ENCODE measurements at places on chromosomes 7 and 10. TPM values are rescaled to one million over a fixed set of nuclear protein-coding genes. Genes with fewer than 3 reads are reported as not detected.

DNA sequence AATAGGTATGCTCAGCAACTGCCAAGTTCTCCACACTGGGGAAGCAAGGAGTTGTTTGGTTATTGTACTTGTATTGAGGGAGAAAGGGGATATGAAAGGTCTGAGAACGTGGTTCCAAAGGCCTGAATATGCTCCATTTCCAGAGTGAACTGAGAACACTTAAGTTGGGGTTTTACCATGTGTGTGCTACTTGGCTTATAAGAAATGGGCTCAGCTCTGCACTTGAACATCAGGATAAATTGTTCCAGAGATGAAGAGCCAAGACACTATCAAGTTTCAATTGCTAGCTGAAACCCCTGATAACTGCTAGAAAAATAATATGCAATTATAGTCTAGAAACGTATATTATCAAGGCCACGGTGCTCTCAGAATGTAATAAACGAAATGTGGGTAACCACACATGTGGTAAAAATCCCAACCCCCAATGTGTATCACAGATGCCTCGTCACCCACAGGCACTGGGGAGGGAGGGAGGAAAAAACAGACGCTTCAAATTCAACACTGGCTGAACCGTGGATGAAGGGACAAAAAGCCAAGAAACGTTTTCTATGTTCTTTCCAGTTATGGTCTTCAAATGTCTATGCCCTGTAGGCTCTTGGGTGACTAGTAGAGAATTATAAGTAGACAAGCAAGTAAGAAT, 16.3 kb downstream of the ELMO1 start:
- DNase-seq: no peak

- no peak for DNase-seq
Observed at GRCh38 chr7:28112883-28113540, 67.6 kb downstream of the JAZF1 start.

DNA sequence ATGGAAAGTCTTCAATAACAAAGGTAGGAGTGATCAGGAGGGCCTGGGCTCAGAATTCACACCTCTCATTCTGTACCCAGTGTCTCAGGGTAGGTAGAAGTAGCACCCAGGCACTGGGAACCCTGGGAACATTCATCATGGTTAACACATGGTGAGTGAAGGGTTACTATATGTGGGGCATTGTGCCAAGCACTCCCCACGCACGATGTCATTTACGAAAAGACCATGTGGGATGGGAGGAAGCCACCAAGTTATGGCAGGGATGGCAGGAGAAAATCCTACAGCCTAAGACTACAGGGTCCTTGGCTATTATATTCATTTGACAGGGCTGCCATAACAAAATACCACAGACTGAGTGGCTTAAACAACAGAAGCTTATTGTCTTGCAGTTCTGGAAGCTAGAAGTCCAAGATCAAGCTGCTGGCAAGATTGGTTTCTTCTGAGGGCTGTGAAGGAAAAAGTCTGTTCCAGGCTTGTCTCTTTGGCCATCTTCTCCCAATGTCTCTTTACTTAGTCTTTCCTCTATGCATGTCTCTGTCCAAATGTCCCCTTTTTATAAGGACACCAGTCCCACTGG, 27.7 kb upstream of the DDIT4 start:
- no peak for DNase-seq

Gene CELF2
- total RNA-seq: 33.4 TPM

Gene PODXL
- total RNA-seq: 19.7 TPM
